Stimulated activated effector memory CD8-positive, alpha-beta T cell treated with anti-CD3 and anti-CD28 coated beads, Interleukin-12 subunit alpha, Interleukin-12 subunit beta, amount 100 ng/mL, for 72 hours (primary cell): ENCODE measurements at places on chromosomes 3 and 15.

DNA sequence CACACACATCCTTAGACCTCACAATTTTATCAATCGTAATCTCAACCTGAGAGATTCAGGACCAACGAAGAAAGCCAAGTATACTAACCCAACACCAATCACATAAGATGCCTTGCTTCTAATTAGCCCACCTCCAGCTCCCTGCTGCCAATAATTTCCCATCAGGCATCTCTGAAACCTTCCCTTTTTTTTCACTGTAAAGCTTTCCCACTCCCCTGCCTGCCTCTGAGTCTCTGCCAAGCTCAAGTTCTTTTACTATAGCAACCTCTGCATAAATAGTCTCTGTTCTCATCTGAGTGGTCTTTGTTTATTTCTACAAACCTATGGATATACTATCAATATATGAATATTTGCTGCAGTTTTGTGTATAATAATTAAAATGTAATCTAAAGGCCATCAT lies 86.5 kb downstream of the PIK3CB start:
- DNase-seq, result no peak

- DNase-seq, result no peak
Measured at GRCh38 chr15:101615986-101616848, 36.0 kb downstream of the TM2D3 start.

DNA sequence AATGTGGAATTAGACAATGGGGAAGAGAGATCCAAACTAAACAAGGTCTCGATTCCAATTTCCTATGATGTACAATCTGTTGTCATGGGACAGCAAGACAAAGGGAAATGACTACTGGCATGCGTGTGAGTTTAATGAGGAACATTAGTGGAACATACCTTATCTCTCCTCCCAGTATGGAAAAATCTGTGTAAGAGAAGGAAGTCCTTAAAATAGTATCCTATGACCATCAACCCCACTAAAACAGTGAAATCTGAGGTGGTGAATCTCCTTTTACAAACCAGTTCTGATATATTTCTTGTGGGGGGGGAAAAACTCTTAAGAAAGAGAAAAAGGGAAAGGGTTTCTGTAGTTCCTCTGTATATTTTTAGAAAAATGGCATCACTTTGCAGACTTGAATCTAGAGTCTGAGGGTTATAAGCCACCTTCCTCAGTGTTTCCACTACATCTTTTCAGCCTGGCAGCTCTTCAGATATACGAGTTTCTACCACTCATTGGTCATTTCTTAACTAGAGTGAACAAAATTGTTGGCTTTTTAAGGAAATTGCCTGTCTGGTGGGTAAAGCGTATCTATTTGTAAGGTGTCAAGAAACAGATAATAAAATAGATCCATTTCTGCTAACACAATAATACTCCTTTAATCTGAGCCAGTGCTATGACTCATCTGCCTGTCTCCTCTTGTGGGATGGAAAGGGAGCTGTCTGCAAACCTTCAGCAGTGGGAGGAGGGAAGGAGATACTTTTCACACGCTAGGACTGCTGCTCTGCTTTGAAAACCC lies 3.0 kb upstream of the TNFAIP8L3 start:
- no peak for DNase-seq

GRCh38 chr3:9206287-9206686 lies 43.2 kb downstream of the SRGAP3 start:
- DNase-seq, result no peak

DNA sequence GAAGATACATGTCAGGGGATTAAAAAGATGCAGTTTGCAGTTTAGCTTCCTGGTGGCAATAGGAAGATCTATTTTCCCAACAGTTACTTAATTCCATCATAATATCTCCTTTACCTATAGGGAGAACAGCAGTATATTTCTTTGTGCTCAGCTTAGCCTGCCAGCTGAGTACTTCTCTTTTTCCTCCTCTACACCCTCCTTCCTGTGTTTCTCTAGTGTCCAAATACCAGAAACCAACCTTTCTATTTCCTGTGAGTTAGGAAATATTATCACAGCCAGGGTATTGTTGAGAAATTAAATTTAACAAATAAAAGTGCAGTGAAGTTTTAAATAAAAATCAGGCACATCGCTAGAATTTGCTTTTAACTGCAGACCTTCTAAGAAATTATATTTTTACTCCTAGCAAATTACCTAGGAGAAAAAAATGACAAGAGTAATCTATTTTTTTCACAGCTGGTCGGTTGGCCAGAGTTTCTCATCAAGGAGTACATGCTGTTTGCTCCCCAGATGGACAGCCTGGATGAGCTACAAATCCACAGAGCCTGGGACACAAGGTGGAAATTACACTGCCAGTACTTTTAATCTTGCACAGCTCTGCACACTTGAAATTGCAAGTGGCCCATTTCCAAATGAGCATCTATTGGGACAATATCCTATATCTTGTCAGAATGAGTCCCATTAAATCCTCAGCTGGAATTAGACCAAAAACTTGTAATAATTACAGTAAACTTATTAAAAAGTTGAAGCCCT lies 185.2 kb upstream of the CFAP20DC start:
- DNase-seq, result no peak

DNA sequence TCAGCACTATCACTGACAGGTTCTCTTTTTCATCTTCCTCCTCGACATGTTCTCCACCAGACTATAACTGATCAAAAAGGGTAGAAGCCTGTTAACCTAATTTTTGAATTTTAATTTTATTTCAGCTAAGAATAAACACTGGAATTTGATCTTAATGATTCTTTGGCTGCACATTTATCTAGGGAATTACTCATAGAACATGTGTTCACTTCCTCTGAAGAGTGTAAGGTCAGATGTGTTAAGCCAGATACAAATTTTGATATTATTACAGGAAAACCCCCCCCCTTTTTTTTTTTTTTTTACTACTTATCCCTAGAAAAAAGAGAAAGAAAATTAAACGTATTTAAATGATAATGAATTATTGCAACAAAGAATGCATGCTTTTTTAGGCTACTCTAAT lies 15.0 kb downstream of the DCBLD2 start:
- DNase-seq, result no peak

DNA sequence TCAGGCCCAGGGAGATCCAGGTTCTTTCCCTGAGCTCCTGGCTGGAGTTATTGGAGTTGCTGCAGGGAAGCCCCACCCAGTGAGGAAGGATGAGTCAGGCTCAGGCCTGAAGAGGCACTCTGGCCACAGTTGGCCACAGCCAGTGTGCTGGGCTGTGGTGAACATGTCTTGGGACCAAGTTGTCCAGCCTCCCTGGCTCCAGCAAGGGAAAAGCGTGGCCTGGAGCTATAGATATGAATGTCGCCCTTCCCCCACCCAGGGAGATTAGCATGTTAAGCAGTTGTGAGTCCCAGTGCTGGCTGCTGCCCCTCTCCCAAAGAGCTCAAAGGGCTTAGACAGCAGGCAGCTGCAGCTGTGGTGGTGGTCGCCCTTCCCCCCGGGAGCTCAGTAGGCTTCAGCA lies 963.2 kb downstream of the ROBO2 start:
- DNase-seq, result no peak
